ENCODE measurements at places on chromosomes 7 and 10.

GRCh38 chr7:3754493-3755341 lies 453.7 kb downstream of the SDK1 start:
- DNase-seq = no peak

DNA sequence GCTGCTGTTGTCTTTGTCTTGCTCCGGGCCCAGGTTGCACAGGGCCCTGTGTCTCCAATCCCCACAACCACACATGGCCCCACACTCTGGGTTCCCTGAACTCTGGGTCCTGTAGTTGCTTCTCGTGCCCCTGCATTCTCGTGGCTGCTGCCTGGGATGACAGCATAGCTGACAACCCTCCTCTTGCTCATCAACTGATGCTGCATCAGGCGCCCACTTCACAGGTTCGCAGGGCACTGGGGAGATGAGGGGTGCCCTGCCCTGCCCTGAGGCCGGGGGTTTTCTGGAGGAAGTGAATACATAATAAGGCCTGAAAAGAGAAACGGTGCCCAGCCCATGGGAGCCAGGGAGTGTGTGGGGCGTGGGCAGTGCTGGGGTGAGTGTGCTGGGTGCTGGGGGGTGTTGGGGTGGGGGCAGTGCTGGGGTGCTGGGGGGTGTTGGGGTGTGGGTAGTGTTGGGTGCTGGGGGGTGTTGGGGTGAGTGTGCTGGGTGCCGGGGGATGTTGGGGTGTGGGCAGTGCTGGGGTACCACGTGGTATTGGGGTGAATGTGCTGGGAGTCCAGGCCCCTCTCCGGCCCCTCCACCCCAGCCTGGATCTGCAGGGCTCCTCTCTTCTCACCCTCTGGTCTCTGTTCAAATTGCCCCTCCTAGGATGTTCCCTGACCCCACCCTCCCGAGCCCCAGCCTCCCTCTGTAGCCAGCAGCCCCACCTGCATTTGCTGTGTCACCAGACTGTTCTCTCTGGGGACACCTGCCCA lies 2.0 kb upstream of the MTG1 start:
- DNase-seq = no peak

DNA sequence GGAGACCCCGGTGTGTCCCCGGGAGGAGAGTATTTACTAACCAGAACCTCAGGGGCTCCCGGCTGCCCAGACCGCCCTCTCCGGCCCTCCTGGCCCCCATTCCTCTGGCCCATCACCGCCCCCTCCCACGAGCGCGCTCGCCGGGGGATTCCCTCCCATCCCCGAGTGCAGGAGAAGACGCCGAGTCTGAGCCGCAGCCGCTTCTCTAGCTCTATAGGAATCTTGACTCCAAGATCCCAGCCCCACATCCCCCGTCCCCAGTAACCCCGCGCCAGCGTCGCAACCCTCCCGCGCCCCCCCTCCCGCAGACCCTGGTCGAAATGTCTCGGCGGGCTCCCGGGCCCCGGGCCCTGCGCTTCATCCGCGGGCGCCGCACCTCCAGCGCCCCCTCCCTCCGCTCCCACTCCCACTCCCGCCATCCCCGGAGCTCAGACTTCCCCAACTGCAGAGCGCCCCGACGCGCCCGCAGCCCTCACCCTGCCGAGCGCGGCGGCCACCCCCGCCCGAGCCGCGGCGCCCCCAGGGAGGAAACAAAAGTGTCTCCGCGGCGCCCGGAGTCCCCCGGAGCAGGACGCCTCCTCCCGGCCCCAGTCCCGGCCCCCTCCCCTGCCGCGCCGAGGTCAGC lies 541 bp downstream of the ELMO1 start:
- DNase-seq = no peak

GRCh38 chr10:123858907-123859652 lies 32.5 kb downstream of the CPXM2 start:
- no peak for DNase-seq

DNA sequence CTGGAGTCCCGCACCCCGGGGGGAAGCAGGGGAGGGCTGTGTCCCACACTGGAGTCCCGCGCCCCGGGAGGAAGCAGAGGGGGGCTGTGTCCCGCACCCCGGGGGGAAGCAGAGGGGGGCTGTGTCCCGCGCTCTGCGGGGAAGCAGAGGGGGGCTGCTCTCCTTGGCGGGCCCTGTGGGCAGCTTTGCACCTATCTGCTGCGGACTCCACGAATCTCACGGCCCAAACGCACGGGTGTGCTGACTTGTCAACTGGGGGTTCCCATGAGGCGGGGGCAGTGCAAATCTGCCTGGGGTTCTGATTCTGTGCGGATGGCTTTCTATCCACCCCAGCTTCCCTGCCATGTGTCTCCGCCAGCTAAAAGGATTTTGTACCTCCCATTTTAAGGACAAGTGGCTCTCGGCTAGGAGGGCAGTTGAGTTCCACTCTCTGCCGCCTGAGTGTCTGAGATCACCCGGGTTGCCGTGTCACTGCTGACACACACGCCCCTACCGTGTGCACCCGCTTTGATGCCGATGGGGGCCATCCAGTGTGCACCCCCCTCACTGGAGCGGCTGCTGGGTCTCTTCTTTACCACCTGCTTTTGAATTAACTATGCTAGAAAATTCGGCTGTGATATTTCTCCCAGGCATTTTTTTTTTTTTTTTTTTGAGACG lies 20.5 kb downstream of the GPER1 start:
- no peak for DNase-seq

- no peak for DNase-seq
Measured at GRCh38 chr10:17357781-17358180, 96.6 kb downstream of the ST8SIA6 start.

GRCh38 chr10:48480397-48481374 lies 124.2 kb downstream of the ARHGAP22 start:
- peak; percentile 45 for DNase-seq

GRCh38 chr7:24777806-24778205 lies 20.5 kb upstream of the GSDME start:
- no peak for DNase-seq
